Stimulated activated CD4-positive, alpha-beta T cell treated with anti-CD3 and anti-CD28 coated beads, Interleukin-15, amount 100 ng/mL, for 48 hours (primary cell): ENCODE measurements at places on chromosomes 4 and X.

DNA sequence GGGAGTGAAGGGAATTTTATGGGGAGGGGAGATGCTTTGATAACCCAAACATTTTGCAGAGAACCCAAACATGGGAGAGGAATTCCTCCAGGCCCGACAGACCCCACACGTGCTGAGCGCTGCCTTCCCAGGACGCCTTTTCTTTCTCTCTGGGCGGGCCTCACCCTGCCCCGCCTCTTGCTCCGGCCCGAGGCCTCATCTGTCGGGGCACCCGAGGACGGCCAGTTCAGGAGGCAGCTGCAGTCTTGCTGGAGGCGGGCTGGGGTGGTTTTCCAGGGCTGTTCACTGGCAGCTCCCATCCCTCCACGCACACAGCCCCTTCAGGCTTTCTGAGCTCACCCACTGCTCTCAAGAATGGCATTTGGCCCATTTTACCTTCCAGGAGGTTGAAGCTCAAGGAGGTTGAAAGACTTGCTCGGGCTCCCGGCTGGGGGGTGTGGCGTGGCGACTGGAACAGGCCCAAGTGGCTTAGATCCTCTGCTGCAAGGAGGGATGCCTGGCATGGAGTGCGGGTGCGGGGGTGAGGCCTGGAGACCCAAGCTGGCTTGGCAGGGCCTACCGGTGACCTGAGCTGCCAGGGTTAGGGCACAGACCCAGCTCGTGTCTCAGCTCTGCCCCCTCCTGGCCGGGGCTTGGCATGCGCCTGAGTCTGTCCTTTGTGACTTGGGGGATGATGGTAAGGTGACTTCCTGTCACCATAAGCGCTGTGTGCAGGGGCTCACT is 99.2 kb downstream of the PSAPL1 start:
- DNase-seq: peak; percentile 66

- DNase-seq: no peak
Measured at GRCh38 chr4:148200960-148201359, 241.3 kb downstream of the NR3C2 start.

GRCh38 chr4:53192496-53192895 is 173.4 kb downstream of the SCFD2 start:
- DNase-seq: no peak

GRCh38 chr4:129167640-129168260 is 71.8 kb downstream of the C4orf33 start:
- DNase-seq: no peak

DNA sequence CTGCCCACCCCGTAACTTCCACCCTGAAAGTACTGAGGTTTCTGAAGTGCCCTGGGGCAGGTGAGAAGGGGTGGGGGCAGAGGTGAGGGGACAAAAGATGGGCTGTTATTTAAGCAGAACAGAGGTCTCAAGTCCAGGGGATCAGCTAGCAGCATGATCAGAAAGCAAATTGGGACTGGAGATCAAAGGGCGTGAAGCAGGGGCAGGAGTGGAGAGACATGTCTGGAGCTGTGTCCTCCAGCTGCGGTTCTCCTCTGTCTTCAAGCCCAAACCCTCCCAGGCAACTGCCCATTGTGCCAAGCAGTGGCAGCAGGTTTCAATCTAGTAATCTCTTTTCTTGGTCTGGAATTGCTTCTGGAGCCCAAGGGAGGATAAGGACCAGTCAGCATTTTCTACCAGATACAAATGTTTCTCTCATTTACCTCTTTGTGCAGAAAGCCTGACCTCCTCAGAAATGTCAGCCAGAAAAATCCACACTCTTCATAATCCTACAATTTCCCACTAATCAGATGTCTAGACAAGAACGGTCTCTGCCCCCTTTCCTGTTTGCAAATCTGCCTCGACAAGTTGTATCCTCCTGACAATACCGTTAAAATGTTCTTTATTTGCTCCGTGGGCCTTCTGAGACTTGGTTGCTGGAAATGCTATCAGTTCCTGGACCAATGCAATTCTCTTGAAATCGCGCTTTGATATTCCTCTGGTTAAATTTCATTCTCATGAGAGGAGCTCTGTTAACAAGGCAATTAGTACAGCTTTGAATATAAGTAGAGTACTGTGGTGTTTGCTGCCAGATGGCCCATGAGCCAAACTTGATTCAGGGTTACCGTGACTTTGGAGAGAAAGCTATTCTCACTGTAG is 23.2 kb upstream of the RASL11B start:
- no peak for DNase-seq

DNA sequence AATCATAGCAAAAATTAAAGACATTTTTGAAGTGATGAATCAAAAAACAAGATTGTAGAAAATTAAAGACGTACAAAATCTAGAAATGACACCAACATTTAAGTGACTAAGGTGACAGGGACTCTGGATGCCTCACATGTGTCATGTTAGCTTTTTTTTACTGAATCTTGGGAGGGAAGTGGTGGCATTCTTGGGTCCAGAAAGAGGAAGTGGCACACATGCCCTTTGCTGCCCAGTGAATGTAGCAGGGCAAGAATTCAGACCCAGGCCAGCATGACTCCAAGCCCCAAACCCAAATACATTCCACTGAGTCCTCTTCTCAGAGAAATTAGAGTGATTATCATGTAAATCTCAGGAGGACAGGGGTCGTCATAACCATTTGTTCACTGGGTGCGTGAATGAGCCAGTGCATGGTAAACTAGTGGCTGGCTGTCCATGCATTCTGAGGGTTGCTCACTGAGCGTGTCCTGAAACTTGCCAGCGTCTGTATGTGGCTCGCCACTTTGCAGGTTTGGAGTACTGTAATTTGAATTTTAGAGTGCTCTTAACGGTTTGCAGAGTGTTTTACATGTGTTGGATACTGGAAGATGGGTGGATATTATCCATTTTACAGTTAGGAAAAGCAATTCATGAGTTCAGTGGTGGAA is 55.4 kb upstream of the TBC1D14 start:
- DNase-seq: no peak

- no peak for DNase-seq
Measured at GRCh38 chrX:72659723-72660122, 54.4 kb downstream of the PHKA1 start.

GRCh38 chrX:103215425-103215991 is 600 bp downstream of the BEX4 start:
- DNase-seq: no peak

DNA sequence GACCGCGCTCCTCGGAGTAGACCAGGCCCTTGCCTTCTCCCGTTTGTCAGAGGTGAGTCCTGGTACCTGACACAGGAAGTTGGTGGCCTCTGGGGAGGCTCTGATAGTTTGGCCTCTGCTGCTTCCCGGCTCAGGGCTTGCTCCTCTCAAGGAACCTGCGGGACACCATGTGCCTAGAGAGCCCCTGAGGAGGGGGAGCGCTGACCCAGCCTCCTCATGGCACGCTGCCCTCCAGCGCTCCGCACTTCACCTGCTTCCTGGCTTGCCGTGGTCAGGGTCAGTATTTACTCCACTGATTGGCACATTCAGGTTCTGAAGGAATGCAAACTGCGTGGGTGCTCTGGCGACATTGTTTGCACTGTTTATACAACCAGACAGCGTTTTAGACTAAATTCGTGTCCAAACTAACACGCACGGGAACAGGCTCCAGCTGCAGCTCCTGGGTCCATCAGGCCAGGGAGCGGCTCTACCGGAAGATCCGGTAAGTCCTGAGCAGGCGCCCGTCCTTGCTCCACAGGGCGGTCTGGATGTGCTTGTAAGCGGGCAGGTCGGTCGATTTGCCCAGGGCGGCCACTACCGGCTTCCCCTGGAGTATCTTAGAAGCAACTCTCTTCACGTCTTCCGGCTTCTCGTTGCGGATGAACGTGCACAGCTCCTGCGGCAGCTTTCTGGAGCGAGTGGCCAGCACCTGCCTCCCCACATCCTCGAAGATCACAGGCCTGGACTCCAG is 121.6 kb upstream of the GRID2 start:
- DNase-seq: no peak
